ENCODE measurements at places on chromosomes 3 and 15.

DNA sequence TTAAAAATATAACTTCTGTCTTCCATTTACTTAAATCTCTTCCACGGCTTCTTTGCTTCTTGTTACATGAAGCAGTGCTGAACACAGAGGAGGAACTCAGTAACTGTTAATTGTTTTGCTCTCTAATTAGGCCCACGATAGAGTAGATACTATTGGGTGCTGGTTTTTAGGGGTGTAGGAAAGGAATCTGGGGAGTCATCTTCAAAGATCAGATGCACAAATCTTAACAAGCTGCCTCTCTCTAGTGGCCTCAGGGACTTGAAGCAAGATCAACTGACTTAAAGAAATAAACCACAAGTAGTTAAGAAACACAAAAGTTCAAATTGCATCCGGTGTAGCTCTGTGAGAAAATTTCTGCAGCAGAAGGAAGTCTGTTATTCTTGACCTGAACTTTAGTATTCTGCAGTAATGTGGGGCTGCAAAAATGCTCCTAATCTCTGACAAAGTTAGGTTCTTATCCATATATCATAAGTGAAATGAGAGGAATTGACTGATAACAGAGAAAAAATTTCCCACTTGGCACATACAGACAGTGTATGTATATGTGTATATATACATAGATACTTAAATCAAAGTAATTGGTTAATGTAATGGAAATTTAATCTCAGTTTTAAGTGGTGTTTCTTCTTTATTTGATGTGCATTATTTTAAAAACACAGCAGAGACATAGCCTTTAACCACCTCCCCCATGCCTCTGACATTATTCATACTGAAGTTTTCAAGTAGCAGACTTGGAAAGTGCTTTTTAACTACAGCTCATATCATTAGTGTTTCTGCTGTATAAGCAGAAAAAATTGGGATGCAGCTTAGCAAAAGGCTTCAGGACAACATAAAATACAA is 51.8 kb downstream of the CHST2 start:
- H3K36me3 ChIP-seq, result peaks cover 29% of the 10 kb centered on the region
- peak; percentile 56 for DNase-seq
- peaks cover 56% of the 10 kb centered on the region for H3K4me1 ChIP-seq
- no peaks in the 10 kb centered on the region for H3K27me3 ChIP-seq

DNA sequence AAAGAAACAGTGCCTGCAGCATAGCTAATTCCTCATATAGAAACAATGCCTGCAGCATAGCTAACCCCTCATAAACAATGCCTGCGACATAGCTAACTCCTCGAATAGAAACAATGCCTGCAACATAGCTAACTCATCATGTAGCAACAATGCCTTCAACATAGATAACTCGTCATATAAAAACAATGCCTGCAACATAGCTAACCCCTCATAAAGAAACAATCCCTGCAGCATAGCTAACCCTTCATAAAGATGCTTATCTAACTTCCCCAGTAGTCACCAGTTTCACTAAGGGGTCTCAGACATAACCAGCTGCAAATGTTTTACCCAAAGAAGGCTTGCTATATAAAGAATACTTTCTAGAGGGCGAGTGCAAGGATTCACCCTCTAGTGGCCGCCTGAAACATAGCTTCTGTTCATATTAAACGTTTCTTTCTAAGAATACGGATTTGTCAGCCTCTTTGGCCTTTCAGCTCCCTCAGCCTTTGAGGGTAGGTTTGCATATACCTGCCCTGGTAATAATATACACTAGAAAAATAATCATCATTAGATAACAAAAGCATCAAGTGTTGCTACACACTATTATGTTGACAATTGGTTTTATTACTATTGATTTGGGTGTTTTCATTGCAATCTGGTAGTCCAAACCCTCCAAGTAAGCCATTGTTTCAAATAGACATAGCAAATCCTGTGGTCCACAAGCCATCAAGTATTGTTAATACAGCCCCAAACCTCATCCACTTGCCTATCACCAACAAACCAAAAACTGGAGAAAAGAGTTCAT is 44.4 kb upstream of the FAN1 start:
- H3K4me1 ChIP-seq, result no peaks in the 10 kb centered on the region
- peaks cover 8% of the 10 kb centered on the region for H3K27me3 ChIP-seq
- H3K36me3 ChIP-seq, result no peaks in the 10 kb centered on the region
- DNase-seq, result peak; percentile 44
- H3K27ac ChIP-seq, result no peak overlapping the region

DNA sequence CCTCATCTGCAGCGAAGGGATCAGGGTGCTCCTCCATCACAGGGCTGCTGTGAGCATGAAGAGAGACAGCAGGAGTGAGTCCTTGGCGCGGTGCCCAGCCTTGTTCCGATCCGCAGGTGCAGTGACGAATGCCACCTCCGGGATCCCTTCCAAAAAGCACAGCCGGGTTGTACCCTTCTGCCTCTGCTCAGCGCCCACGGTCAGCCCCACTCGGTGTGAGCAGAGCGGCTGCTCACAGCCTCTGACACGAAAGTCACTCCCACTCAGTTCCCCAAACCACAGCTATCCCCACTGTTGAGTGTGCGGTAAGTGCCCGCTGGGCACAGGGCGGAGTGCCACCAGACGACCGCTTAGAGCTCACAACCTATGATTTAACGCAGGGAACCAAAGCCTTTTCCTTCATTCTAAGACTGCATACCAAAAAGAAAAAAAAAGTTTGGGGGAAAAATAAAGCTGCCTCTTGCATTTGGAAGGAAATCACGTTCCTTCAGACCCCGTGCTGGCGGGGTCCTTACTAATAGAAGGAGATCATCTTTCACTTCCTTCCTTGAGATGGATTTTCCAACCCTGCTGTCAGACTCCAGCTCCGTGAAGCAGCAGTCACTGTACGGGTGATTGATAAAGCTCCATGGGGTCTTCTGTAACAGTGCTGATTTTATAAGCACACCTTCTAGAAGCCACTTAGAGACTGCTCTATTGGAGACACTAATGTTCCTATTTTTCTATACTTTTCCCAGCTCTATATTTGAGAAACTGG is 34.7 kb upstream of the TUBGCP5 start:
- H3K4me3 ChIP-seq, result no peak overlapping the region
- no peaks in the 10 kb centered on the region for H3K4me1 ChIP-seq
- H3K27ac ChIP-seq, result no peak overlapping the region
- H3K27me3 ChIP-seq, result no peaks in the 10 kb centered on the region
- DNase-seq, result no peak

DNA sequence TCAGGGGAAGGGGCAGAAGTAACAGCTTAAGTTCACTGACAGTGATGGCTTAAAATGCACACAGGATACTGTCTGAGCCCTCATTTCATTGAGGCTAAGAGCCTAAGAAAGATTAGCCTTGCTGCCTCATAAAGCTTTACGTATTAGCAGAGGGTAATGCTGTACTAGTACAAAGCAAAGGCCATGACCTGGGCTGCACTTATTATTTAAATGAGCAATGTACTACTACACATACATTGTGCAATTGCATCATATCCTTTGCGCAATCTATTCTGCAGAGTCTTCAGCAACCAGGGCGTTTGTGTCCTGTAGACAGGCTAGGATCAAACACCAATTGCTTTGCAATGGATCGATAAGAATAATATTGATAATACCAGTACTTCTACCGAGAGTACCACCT is 221.8 kb downstream of the TPRG1 start:
- H3K4me3 ChIP-seq, result no peak overlapping the region
- H3K36me3 ChIP-seq, result no peaks in the 10 kb centered on the region
- DNase-seq, result no peak
- H3K27ac ChIP-seq, result no peak overlapping the region
- peaks cover 3% of the 10 kb centered on the region for H3K4me1 ChIP-seq

- H3K27ac ChIP-seq, result no peak overlapping the region
- H3K36me3 ChIP-seq, result no peaks in the 10 kb centered on the region
- peaks cover 14% of the 10 kb centered on the region for H3K4me1 ChIP-seq
- no peak for DNase-seq
- H3K4me3 ChIP-seq, result no peak overlapping the region
Observed at GRCh38 chr15:83917432-83917831, 263.5 kb downstream of the ADAMTSL3 start.

DNA sequence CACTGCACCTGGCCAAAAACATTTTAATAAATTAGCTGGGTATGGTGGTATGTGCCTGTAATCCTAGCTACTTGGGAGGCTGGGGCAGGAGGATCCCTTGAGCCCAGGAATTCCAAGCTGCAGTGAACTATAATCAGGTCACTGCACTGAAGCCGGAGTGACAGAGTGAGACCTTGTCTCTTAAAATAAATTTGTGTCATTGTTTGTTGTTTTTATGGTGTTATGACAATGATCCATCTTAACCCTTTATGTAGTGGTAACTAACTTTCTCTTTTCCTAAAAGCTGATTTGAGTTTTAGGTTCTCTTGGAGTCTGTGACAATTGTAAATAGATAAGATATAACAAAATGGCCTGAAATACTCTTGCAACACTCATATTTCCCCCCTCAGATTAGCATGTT is 20.7 kb downstream of the FLNB start:
- H3K27ac ChIP-seq, result no peak overlapping the region
- no peaks in the 10 kb centered on the region for H3K36me3 ChIP-seq
- peaks cover 4% of the 10 kb centered on the region for H3K4me1 ChIP-seq
- H3K27me3 ChIP-seq, result no peaks in the 10 kb centered on the region
- no peak for DNase-seq
- no peak overlapping the region for H3K4me3 ChIP-seq

GRCh38 chr3:52349131-52349530 is 33.0 kb downstream of the DNAH1 start:
- H3K27ac ChIP-seq, result no peak overlapping the region
- no peak overlapping the region for H3K4me3 ChIP-seq
- H3K27me3 ChIP-seq, result no peaks in the 10 kb centered on the region

GRCh38 chr15:59536553-59536952 is 75.0 kb upstream of the GCNT3 start:
- no peak overlapping the region for H3K27ac ChIP-seq
- no peak for DNase-seq
- H3K4me1 ChIP-seq, result peaks cover 4% of the 10 kb centered on the region
- H3K27me3 ChIP-seq, result peaks cover 8% of the 10 kb centered on the region
- no peak overlapping the region for H3K4me3 ChIP-seq
- no peaks in the 10 kb centered on the region for H3K36me3 ChIP-seq
